ENCODE measurements at places on chromosomes 6 and 20. TPM values are rescaled to one million over a fixed set of nuclear protein-coding genes. Genes with fewer than 3 reads are reported as not detected.
A peak's percentile ranks its signal among the peaks of the same experiment; 100 is the strongest.

DNA sequence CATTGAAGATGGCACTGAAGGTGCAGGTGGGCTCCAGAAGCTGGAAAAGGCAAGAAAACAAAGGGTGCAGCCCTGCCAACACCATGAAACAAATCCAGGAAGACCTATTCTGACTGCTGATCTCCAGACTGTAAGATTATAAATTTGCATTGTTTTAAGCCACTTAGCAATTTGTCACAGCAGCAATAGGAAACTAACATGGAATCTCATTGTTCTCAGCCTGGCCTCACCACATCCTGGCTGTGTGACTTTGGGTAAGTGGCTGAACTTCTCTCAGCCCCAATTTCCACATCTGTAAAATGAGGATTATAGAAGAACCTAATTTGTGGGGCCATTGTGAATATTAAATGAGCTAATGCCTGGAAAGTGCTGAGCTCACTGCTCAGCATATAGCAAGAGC, 160.4 kb upstream of the MAFB start:
- H3K27me3 ChIP-seq, result no peaks in the 10 kb centered on the region
- H3K4me1 ChIP-seq, result peaks cover 19% of the 10 kb centered on the region
- no peaks in the 10 kb centered on the region for H3K36me3 ChIP-seq
- no peak overlapping the region for H3K4me3 ChIP-seq

- H3K27ac ChIP-seq, result no peak overlapping the region
- H3K4me1 ChIP-seq, result no peaks in the 10 kb centered on the region
- no peak overlapping the region for H3K4me3 ChIP-seq
- DNase-seq, result no peak
Observed at GRCh38 chr6:38933426-38933825, 115.2 kb upstream of the GLP1R start.

DNA sequence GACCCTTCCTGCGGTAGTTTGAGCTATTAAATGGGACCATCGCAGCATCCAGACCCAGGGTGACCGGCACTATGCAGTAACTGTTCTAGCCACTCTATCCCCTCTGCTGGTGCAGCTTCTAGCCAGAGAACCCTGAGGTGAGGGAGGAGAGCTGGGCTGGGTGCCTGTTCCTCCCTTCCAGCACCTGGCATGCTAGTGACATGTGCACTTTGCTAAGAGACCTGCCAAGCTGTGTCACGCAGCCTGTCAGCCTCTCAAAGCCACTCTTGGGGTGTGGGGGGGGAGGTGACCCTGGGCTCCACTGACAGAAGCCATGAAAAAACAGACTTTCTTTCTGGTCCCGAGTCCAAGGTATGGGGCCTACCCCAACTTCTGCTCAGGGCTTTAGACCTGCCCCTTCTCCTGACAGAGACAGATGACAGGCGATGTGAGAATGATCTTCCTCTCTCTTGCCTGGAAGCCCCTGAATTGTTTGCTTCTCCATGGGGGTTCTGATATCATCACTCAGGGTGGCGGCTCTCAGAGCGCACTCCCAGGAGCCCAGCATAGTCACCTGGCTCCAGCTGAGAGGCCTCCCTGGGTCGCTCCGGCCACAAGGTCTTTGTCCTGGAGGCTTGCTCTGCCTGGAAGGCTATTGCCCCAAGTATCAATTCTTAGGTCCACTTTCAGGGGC, 47.2 kb upstream of the MLN start:
- H3K4me3 ChIP-seq, result no peak overlapping the region
- H3K4me1 ChIP-seq, result no peaks in the 10 kb centered on the region
- H3K36me3 ChIP-seq, result no peaks in the 10 kb centered on the region
- DNase-seq, result no peak
- no peak overlapping the region for H3K27ac ChIP-seq
- H3K27me3 ChIP-seq, result peaks cover 5% of the 10 kb centered on the region

MEI4 gene
- total RNA-seq, result 0.44 TPM

- no peaks in the 10 kb centered on the region for H3K4me1 ChIP-seq
- no peak overlapping the region for H3K27ac ChIP-seq
- no peak overlapping the region for H3K4me3 ChIP-seq
- no peak for DNase-seq
- no peaks in the 10 kb centered on the region for H3K27me3 ChIP-seq
Observed at GRCh38 chr6:169577236-169577635, 124.6 kb downstream of the WDR27 start.

IL17A gene
- total RNA-seq, result not detected

- H3K27me3 ChIP-seq, result no peaks in the 10 kb centered on the region
- no peak overlapping the region for H3K4me3 ChIP-seq
- no peak for DNase-seq
Observed at GRCh38 chr6:38067263-38067980, 247.9 kb downstream of the ZFAND3 start.

DNA sequence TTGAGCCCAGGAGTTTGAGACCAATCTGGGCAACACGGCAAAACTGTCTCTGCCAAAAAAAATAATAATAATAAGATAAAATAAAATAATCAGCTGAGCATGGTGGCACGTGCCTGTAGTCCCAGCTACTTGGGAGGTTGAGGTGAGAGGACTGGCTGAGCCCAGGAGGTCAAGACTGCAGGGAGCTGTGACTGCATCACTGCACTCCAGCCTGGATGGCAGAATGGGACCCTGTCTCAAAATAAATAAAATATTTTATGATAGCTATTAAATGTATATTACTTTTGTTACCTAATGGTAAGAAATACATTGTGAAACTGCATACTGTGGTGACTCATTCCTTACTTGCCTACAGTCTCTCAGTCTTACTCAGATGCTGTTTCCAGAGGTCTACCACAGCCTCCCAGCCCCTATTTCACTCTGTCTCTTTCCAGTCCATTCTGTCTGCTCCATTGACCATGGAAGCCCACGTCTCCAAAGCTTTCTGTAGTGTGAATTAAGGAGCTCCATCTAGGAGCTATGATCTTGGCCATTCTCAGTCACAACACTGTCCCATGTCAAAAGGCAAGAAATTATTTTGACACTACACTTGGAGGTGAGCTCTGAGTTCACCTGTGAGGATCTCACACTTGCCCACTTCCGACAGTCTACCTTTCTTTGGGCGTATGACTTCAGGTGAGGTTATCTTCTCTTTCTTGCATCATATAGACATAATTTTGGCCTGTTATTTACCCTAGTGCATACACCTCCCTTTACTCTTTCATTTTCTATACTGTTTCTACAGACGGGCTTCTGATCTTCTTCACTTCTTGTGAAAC, 22.4 kb upstream of the SNX9 start:
- no peak overlapping the region for H3K4me3 ChIP-seq
- H3K27me3 ChIP-seq, result no peaks in the 10 kb centered on the region
- no peaks in the 10 kb centered on the region for H3K36me3 ChIP-seq
- no peak for DNase-seq

DNA sequence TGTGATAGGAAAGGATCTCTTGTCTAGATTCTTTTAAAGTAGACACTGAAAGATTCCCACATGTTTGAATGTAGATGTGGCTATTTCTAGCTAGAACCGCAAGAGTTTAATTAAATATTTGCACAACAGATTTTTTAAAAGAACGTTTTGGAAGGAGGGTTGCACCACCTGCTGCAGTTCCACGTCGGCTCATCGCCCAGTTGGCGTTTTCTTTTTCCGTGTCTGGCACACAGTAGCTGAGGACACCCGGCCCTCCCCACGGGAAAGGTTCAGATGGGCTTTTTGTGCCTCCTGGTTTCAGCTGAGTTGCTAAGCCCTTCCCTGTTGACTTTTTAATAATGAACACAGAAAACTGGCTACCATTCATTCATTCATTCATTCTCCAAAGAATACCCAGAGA, 41.8 kb upstream of the DOK5 start:
- peaks cover 3% of the 10 kb centered on the region for H3K4me1 ChIP-seq
- H3K27me3 ChIP-seq, result no peaks in the 10 kb centered on the region

GRCh38 chr6:33313105-33313708, 671 bp downstream of the TAPBP start:
- peaks cover 4% of the 10 kb centered on the region for H3K36me3 ChIP-seq
- peak overlapping the region; percentile 95 for H3K4me3 ChIP-seq
- H3K4me1 ChIP-seq, result peaks cover 46% of the 10 kb centered on the region

DNA sequence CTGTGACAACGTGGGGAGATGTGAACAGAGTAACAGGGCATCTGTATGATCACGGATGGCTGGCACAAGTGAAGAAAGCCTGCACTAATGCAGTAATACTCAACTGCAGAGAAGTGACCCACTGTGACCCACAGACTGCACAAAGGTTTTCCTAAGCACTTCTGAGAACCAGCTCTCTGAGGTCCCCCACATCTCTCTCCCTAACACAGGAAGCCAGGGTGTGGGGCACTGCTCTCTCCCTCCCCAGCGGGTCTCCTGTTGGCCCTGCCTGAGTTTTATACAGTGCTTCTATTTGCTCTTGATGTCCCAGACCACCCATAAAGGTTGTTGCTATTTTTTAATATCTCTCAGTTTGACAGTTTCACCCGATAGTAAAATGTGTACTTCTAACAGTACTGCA, 11.3 kb downstream of the APMAP start:
- H3K27ac ChIP-seq, result no peak overlapping the region
- peaks cover 64% of the 10 kb centered on the region for H3K36me3 ChIP-seq
